ENCODE measurements at places on chromosomes 11 and 22.
A peak's percentile ranks its signal among the peaks of the same experiment; 100 is the strongest.

DNA sequence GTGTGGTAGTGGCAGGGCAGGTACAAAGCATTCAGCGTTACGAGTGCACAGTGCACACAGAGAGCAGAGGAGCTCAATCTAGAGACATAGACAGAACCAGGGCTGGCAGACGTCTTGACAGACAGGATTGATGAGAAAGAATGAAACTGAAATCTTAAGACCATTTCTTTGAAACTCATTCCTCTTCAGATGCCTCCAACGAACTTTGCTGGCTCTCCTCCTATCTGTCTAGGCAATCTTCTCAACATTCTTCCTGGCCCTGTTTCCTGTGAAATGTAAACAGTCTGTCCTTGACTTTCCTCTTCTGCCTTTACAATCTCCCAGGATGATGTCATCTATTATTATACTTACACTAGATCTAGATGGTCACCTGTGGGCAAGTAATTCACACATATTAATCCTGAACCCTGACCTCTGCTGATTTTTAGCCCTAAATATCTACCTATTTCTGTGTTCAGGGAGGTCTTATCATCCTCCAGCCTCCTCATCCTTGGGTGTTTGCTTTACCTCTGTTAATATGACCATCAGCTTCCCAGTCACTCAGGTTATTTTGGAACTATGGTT is 119.5 kb downstream of the ENTHD1 start:
- peak; percentile 20 for DNase-seq

DNA sequence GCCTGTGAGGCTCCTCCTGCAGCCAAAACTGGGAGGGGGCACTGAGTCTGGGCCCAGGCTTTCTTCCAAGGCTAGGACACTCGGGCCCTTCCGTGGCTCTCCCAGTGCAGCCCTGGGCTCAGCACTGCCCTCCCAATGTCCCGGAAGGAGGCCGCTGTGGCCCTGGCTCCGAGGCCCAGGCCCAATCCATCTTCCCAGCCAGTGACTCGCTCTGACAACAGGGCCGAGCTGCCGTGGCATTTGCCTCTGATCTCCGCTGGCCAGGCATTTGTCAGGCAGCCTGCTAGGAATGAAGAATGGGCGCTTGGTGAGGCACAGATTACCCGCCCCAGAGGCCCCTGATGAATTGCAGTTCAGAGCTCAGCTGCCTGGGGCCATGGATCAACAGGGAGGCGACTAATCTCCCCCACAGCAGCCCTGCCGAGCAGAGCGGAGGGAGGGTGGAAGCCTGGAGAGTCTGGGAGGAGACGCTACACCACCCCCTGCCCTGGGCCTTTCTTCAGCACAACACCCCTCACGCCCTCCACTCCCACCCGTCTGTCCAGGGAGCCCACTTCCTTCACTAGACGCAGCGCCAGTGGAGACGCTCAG is 8.3 kb downstream of the FXYD2 start:
- DNase-seq: no peak

GRCh38 chr11:73268671-73269271 is 3.4 kb upstream of the P2RY6 start:
- no peak for DNase-seq

GRCh38 chr11:9914064-9914463 is 250.2 kb downstream of the SWAP70 start:
- DNase-seq: no peak

- DNase-seq: no peak
Observed at GRCh38 chr22:19169947-19170318, 8.6 kb downstream of the SLC25A1 start.

DNA sequence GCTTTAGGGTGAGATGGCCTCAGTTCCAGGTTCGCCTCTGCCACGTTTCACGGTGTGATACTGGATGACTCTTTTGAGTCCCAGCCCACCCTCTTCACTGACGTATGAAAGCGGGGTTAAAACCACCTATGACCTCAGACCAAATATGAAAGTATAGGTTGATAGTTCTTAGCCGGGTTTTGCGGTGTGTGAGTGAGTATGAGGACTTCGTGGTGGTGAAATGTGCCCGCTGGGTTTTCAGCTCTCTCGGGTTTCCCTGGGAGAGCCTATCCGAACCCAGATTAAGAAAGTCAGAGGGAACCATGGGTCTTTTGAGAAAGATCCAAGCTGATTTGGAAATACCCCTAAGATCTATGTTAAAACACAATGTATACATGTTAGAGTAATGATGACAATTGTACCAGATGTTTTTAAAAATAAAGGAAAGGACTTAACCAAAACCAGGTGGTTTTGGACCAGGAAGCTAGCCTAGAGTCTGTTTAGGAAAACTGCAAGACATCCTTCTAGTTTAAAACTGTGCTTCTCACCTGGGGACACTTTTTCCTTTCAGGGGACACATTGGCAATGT is 25.8 kb upstream of the ST3GAL4 start:
- DNase-seq: peak; percentile 29
